ENCODE measurements at places on chromosomes 7 and 10.

GRCh38 chr7:1807821-1808600, 137.9 kb downstream of the ELFN1 start:
- DNase-seq, result no peak

GRCh38 chr7:80443325-80443724, 68.5 kb downstream of the GNAT3 start:
- DNase-seq, result no peak

DNA sequence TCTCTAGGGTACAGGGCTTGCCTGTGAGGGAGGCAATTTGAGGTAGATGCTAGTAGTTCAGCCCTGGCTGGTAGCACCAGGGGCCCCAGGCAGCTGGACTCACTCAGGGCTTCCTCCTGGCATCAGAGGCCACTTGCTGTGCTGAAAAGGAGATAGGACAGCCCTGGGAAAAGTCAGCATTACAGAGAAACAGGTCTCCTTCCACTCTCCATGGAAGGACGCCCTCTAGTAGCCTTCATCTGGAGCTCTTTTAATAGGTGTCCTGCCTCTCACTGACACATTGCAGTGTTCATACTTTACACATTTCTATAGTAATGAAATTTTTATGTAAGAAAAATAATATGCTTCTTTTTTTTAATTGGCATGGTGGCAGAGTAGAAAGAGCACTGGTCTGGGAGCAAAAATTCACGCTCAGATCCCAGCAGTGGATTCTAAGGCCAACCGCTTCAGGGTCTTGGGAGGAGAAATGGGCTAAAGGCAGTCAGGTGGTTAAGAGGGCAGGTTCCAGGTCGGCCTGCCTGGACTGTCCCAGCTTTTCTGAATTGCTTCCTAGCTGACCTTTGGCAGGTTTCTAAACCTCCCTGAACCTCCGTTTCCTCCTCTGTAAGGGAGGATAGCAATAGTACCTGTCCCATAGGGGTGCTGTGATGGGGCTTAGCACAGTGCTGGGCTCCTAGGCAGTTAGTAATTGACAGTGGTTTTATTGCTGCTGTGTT, 35.8 kb downstream of the AIFM2 start:
- no peak for DNase-seq

- DNase-seq, result no peak
Measured at GRCh38 chr10:16566202-16566805, 44.6 kb upstream of the C1QL3 start.

- no peak for DNase-seq
Measured at GRCh38 chr10:125201108-125201524, 40.8 kb upstream of the CTBP2 start.

DNA sequence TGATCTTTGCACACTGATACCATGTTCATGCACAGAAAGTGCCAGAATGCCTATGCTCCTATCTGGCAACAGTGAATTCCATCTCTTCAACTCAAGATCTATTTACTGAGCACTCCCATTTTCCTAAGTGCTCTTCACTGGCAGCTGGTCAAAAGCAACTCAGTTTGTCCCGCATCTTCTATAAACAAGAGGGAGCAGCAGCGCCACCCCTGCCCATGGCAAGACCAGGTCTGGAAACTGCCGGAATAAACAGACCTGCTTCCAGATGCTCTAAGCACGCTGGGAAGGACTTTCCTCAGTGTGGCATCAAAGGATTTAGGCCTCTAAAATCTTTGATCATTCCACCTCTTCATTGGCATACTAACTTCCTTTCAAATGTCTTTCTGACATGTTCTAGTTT, 104.4 kb upstream of the MACROH2A2 start:
- DNase-seq, result no peak

DNA sequence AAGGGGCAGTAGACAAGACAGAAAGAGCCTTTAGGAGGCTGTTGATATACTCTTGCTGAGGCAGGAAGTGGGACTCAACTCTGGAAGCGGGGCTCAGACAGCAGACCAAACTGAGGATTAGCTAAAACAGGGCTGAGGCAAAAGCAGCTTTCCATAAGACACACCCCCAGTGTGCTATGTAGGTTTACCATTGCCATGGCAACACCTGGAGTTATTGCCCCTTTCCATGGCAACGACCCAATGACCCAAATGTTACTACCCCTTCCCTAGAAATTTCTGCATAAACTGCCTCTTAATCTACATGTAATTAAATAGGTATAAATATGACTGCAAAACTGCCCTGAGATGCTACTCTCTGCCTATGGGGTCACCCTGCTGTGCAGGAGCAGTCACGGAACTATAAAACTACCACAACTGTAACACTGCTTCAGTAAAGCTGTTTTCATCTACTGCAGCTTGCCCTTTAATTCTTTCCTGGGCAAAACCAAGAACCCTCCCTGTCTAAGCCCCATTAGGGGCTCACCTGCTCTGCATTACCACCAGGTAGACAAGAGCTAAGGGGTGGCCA, 348.4 kb upstream of the PODXL start:
- no peak for DNase-seq

All from glomerular endothelial cell (primary cell).